ENCODE measurements at places on chromosomes 2 and 18.

GRCh38 chr2:18123577-18123976 is 245.1 kb downstream of the KCNS3 start:
- no peak for DNase-seq

- no peak for DNase-seq
Measured at GRCh38 chr2:172288603-172289002, 138.8 kb upstream of the ITGA6 start.

DNA sequence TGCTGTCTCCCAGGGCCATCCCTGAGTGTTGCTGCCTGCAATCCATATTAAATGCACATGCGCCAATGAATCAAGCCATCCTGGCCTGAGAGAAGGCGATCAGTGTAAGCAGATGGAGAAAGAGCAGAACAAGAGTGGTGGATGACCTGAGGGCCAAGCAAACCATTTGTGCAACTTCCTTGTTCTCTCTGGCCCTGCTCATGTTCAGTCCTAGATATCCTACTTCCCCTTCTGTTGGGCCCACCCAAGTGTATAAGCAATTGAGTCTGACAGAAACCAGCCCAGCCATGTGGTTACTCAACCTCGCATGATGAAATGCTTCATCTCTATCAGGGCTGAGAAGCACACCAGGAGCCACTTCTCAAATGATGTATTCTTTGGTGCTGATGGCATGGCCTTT is 383.1 kb upstream of the ID2 start:
- DNase-seq: no peak

DNA sequence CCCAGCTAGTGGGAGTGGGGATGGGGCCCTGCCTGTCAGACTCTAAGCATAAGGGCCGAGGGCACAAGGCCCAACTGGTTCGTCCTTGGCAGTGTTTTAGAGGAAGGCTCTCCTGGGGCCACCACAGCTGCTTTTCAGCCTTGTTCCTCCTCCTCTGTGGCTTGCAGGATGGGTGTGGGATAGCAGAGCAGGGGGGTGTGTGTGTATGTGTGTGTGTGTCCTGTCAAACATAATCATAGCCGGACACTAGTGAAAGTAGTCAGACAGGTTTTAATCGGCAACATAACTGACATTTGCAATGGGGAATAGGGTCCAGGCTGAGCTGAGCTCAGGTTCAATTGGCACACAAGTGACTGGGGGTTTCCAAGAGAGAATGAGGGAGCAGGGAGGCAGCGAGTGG is 114.2 kb downstream of the SEPTIN10 start:
- DNase-seq: no peak

GRCh38 chr2:43221763-43222474 is 4.5 kb downstream of the ZFP36L2 start:
- DNase-seq: peak; percentile 83

GRCh38 chr2:174477759-174478158 is 9.1 kb downstream of the GPR155 start:
- DNase-seq: no peak

DNA sequence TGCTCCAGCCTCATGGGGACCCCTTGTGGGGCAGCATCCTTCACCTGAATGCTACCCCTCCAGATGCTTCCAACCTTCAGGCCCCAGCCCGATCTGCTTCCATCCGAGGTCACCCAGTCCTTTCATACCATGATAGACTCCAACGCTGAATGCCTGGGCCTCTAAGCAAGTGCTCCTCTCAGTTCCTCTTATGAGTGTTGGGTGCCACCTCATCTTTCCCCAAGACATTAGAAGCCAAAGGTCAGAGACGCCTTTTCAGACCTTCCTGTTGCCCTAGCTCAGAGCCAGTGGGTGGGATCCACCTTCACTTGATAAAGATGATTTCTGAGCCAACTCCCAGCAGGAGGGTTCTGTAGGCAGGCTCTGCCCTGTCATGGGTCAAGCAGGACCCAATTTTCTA is 174.5 kb upstream of the MGAT5 start:
- no peak for DNase-seq

DNA sequence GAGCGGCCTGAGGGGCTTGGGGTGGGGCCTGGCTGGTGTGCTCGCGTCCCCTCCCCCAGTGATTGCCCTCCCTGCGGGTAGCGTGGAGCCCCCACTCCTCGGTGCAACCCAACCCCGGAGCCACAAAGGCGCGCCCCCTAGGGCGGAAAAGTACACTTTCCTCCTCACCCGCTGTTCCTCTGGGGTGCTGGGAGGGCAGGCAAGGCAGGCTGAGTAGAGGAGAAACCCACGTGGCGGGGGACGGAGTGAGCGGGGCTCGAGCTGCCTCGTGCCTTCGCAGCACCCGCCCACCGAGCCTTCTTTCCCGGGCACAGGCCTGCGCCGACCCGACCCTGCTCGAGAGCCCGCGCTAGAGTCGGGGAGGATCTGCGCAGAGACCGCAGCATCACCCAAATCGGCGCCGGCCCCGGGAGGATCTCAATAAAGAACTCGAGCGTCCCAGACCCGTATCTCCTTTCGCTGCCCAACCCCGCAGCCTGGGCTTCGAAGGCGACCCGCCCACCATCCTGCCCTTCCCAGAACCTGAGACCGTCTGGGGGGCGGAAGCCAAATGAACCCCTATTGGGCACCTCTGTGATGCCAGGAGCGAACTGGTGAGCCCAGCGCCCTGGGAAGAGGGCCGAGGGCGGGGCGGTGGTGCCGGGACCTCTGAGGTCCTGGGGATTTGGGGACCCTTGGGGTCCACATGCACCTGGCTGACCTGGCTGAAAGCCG is 1.5 kb downstream of the UCN start:
- no peak for DNase-seq

DNA sequence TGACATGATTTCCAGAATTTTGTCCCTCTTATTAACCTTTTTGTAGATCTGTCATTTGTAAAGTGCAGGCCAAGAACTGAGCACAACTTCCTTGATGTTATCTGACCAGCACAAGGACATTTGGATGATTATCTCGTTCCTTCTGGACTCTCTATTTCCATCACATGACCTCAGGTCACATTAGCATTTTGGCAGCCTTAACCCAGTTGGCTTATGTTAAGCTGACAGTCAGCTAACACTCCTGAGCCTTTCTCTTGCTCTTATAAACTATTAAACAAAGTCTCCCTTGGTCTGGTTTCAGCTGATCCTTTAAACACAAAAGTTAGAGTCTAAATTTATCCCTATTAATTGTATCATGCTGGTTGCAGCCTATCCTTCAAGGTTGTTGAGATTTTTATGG is 167.2 kb upstream of the RBBP8 start:
- DNase-seq: no peak

DNA sequence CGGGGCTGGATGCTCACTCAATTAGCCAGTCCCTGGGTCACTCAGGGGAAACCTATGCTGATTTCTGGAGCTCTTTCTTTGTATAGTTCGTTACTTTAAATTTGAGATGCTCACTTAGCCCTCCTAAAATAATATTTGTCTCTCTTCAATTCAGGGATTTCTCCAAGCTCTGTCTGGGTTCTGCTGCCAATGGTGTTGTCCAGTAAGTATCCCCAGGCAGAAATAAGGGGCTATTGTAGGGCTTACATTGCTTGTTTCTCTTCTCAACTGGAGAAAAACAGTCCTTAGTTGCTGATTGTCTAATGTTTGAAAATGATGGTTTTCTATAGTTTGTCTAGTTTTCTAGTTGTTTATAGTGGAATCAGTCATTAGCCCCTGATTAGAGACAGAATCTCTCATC is 5.0 kb downstream of the RAB6C start:
- DNase-seq: no peak

GRCh38 chr2:26805241-26805676 is 19.4 kb downstream of the CENPA start:
- no peak for DNase-seq

DNA sequence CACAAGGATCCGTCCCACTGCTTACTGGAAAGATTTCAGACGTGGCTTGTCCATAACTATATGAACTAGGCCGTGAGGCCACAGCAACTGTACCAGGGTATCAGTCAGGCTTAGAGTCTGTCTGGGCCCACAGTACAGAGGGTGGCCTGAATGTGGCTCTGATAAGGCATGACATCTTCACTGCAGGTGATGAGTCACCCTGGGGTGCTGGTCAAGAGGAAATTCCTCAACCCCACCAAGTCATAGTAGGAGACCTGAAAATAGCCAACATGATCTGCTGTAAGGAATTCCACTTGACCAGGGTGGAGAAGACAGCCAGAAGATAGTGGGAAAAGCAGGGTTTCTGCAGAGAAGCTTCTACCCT is 107.7 kb downstream of the INHBB start:
- DNase-seq: no peak

DNA sequence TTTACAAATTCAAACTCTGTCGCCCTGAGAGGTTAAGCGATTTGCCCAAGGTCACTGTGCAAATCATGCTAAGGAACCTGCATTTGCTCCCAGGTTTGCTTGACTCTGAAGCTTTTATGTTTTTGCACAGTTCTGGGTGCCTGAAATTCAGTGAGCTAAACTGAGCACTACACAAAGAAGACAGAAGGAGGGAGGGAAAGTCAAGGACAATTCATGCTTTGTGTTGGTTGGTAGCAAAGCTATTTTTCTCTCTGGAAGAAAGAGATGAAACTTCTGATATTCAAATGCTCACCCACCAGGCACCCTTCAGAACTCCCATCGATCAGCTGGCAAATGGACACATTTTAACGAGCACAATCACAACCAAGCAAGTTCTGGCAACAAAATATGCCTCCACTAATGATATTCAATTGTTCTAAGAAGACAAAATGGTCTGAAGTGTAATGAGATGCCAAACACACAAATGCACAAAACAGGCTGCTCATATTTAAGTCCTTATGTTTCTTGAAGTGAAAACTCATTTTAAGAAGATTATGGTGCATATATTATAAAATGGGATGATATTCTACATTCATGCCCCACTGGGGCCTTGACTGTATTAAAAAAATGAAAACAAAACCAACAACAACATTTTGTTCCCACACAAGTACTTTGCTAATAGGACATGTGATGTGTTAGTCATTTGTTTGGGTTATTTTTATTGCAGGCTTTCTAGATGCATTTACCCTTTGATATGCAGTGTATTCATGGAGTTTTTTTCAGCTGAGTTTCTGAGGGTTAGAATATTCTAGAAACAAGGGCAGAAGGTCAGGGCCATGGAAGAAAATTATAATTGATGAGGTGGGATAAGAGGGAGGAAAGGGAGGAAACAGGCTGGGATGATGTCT is 445.6 kb upstream of the CELF4 start:
- no peak for DNase-seq

DNA sequence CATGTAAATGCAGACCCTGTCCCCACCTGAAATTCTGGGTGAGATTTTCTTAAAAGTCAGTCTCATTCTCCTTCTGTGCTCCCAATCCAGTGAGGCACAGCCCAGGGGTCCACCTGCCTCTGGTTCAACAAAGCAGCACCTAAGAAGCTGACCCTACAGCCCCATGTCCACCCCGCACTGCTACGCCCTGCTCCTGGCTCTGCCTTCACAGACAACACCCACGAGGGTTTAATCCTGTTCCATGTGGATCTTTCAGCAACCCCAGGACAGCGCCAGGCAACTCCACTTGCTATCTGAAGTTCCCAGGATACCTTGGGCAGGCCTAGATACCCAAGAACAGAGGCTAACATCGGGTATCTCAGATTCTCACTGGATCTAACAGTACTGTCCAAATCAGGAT is 44.9 kb downstream of the HDLBP start:
- DNase-seq: no peak

GRCh38 chr2:85536479-85536878 is 2.5 kb upstream of the MAT2A start:
- no peak for DNase-seq

- DNase-seq: no peak
Measured at GRCh38 chr2:119393971-119394748, 27.4 kb downstream of the DBI start.

DNA sequence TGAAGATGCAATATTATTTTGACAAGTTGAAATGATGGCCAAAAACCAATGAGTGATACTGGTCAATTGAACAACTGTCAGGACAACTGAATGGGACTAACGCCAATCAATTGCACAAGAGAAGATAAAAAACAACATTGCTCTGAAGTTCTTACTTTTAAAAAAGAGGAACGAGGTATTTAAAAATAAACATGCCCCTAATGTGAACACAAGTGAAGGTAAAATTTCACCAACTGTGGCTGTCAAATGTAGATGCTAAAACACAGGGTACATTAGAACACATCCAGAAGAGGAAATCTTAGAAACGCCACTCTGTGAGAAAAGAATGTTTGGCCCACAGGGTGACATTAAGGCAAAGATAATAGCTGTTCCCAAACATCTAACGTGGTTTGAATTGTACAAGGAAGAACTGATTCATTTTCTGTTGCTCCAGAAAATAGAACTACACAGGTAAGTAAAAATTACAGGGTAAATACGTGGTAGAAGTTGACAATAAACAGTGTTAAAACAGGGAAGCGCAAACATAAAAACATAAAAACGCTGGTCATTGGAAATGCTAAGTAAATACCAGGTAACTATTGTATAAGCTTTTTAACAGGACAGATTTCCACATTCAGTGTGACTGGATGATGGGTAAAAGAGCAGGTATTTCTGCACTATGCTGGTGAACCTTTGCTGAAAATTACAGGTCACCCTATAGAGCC is 20.3 kb downstream of the LONRF2 start:
- no peak for DNase-seq

- no peak for DNase-seq
Measured at GRCh38 chr2:20559277-20559676, 91.6 kb downstream of the HS1BP3 start.

- DNase-seq: no peak
Measured at GRCh38 chr2:95082477-95082876, 39.1 kb downstream of the MRPS5 start.

DNA sequence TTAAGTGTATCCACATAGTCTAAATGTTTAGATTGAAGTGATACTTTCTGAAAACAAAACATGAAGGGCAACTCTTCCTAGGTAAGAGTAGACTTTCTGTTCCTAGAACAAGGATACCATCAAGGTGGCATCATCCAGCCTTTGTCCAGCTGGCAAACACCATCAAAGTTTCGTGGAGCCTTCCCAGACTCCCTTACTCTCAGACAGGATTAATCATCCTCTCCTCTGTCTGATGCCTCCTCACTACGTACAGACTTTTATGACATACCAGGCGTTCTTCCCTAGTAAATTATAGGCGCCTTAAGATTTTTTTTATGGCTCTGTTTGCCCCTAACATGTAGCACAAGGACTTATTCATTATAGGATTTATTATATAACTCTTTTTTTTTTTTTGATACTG is 29.4 kb upstream of the ASNSD1 start:
- no peak for DNase-seq

DNA sequence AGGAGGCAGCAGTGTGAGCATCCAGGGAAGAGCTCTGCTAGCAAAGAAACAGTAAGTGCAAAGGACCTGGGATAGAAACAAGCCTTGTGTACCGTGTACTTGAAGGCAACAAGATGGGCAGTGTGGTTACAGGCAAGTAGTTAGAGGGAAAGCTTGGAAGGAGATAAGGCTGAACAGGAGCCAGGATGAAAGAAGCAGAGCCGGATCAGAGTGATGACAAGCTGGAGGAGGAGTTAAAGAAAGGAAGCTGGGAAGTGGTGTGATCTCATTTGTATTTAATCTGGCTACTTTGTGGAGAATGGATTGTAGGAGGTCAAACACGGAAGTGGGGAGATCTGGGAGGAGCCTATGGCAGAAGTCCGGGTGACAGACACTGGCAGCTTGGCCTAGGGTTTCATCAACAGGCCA is 44.7 kb upstream of the VPS54 start:
- DNase-seq: no peak

Data from brain pericyte (primary cell).